ENCODE measurements at places on chromosomes 4 and X. TPM values are rescaled to one million over a fixed set of nuclear protein-coding genes. Genes with fewer than 3 reads are reported as not detected.

- no peaks in the 10 kb centered on the region for H3K27me3 ChIP-seq
- H3K4me3 ChIP-seq: no peak overlapping the region
- DNase-seq: no peak
- H3K36me3 ChIP-seq: no peaks in the 10 kb centered on the region
- no peaks in the 10 kb centered on the region for H3K4me1 ChIP-seq
- H3K27ac ChIP-seq: no peak overlapping the region
Observed at GRCh38 chr4:107058828-107059227, 22.7 kb upstream of the DKK2 start.

- H3K27ac ChIP-seq: peak overlapping the region; percentile 95
- peaks cover 17% of the 10 kb centered on the region for H3K36me3 ChIP-seq
- H3K4me3 ChIP-seq: peak overlapping the region; percentile 80
Observed at GRCh38 chrX:319579-320125, 1.1 kb upstream of the GTPBP6 start.

GRCh38 chr4:56310401-56311125, 76.7 kb downstream of the AASDH start:
- no peaks in the 10 kb centered on the region for H3K36me3 ChIP-seq
- no peaks in the 10 kb centered on the region for H3K4me1 ChIP-seq
- DNase-seq: no peak

DNA sequence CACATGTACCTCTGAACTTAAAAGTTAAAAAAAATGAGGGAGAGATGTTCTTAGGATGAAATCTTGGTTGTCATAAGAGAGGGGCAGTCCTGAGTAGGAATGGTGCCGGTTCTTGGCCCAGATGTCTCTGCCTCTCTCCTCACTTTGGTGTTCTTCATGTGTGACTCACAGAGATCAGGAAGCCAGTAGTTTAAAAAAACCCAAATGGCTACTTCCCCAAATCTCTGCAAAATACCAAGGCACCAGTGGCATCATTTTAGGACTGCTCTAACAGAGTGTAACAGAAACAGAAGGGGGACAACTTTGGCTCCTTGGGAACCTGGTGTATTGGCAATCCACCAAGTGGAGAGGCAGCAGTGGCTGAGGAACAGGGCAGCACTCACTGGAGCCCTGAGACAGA, 116.8 kb downstream of the SCD5 start:
- H3K36me3 ChIP-seq: no peaks in the 10 kb centered on the region
- no peak overlapping the region for H3K27ac ChIP-seq
- H3K4me1 ChIP-seq: no peaks in the 10 kb centered on the region

The PDZD4 gene
- 6.7 TPM for total RNA-seq

DNA sequence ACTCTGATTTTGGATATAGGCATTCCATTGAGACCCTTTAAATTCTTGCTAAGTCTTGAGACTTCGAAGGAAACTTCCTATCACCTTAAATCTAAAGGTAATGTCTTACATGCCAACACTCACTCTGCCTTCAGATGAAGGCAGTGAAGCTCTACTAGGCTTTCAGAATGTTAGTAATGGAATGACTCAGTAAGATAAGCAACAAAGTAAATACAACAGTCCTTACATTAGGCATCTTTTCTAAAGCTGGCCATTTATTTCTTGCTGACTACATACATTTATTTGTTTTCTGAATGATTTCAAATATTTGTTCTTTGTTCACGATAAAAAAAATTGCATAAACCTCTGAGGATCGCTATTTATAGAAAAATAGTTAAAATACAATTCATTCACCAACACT, 43.5 kb downstream of the ASIC5 start:
- H3K27ac ChIP-seq: no peak overlapping the region
- H3K27me3 ChIP-seq: no peaks in the 10 kb centered on the region
- DNase-seq: no peak
- H3K4me1 ChIP-seq: peaks cover 13% of the 10 kb centered on the region
- no peaks in the 10 kb centered on the region for H3K36me3 ChIP-seq
- H3K4me3 ChIP-seq: no peak overlapping the region

GRCh38 chr4:52069571-52069970, 18.5 kb downstream of the SPATA18 start:
- no peaks in the 10 kb centered on the region for H3K4me1 ChIP-seq
- H3K4me3 ChIP-seq: no peak overlapping the region
- no peak for DNase-seq

DNA sequence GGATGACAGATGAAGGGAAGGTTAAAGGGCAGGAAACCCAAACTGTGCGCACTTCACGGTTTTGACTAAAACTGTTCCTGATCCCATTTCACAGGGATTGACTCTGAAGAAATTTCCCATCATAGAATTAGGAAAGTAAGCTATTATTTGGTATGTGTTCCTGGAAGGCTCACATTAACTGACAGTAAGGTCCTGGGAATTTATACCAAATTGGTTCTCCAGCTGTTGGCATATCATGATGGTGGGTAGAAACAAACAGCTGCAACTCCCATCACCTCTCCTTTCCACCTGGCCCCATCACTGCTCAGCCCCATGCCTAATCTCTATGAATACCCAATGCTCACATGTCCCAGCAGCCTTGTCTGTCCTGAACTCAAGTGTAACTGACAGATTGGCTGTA, 121.2 kb downstream of the GPC3 start:
- no peaks in the 10 kb centered on the region for H3K36me3 ChIP-seq
- no peak overlapping the region for H3K4me3 ChIP-seq
- H3K27ac ChIP-seq: no peak overlapping the region
- H3K4me1 ChIP-seq: no peaks in the 10 kb centered on the region

GRCh38 chr4:98470366-98470765, 188.0 kb downstream of the TSPAN5 start:
- H3K4me3 ChIP-seq: no peak overlapping the region
- H3K36me3 ChIP-seq: no peaks in the 10 kb centered on the region
- no peaks in the 10 kb centered on the region for H3K27me3 ChIP-seq
- no peak overlapping the region for H3K27ac ChIP-seq
- DNase-seq: no peak

DNA sequence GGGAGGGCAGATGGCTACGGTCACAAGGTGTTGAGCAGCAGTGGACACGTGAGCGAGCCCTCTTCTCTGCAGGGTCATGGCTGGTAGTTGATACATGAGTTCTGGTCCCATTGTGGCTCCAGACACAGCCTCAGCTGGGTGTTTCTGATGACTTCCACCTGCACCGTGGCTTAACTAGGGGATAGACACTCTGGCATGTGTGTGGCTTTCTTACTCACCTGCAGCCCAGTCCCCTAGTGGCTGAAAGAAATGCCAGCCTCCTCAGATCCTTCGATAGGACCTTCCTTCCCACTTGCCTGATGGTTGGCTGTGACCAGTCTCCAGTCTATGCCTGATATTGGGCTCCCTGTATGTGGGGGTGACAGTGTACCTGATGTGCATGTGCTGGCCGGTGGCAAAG, 5.0 kb downstream of the GPR78 start:
- DNase-seq: no peak
- H3K27ac ChIP-seq: no peak overlapping the region
- peaks cover 17% of the 10 kb centered on the region for H3K27me3 ChIP-seq
- peaks cover 7% of the 10 kb centered on the region for H3K4me1 ChIP-seq
- no peak overlapping the region for H3K4me3 ChIP-seq
- no peaks in the 10 kb centered on the region for H3K36me3 ChIP-seq

DNA sequence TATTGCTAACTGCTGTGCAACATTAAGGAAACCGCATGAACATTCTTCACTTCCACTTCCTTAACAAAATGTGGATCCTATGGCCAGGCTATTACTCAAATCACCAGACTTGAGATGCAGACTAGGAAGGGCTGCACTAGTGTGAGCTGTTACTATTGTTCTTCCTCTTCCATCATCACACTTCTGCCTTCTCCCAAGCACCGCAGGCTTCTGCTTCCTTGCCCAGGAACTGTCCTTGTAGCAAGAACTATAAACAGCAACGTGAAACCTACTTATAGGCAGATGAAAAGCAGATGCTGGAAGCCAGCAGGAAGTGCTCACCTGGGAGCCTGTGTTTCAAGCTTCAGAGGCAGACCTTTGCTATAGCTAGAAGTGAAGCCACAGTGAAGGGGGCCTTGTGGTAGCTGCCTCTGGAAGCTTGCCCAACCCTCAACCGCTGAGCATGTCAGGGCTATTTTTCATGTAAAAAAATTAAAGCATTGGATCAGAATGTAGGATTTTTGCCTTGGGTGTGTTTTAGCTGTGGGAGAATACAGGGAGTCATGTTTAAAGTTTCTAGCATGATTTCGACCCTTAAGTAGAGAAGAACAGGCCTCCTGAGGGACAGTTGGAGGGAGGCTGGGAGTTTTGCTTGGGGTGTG, 43.9 kb downstream of the CLNK start:
- H3K36me3 ChIP-seq: no peaks in the 10 kb centered on the region
- H3K27me3 ChIP-seq: no peaks in the 10 kb centered on the region
- DNase-seq: no peak
- no peak overlapping the region for H3K4me3 ChIP-seq
- H3K4me1 ChIP-seq: no peaks in the 10 kb centered on the region
